Esophagus mucosa (tissue), 1 donor: ENCODE measurements at places on chromosomes 1 and 21. TPM values are rescaled to one million over a fixed set of nuclear protein-coding genes. Genes with fewer than 3 reads are reported as not detected.

RNU1-2 gene
- 6,387 TPM for total RNA-seq

ACTL8 gene
- total RNA-seq, result 0.20 TPM

ZNF697 gene
- total RNA-seq, result 1.00 TPM

GPR25 gene
- total RNA-seq, result 0.32 TPM

FAM72B gene
- total RNA-seq, result 2.1 TPM

KCND3 gene
- 1.7 TPM for total RNA-seq

FAM163A gene
- not detected for total RNA-seq

CA6 gene
- total RNA-seq, result not detected

HCRTR1 gene
- total RNA-seq, result not detected

DPH2 gene
- 18.3 TPM for total RNA-seq

TRIM67 gene
- not detected for total RNA-seq

GBP2 gene
- 15.9 TPM for total RNA-seq

DNA sequence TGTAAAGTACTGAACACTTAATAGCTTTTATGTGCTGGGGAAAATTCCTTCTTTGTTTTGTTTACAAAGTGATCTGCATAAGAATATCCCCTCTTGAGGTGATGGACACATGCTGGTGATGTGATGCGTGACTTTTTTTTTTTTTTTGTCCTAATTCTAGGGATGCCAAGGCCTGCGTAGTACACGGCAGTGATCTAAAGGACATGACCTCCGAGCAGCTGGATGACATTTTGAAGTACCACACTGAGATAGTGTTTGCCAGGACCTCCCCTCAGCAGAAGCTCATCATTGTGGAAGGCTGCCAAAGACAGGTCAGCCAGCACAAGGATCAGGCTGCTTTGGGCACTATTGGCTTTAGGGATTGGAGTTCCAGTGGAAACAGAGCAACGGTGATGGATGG lies 24.7 kb downstream of the ATP1A1 start:
- no peak for ATAC-seq

- ATAC-seq, result peak; percentile 66
These were observed 6.5 kb downstream of the DENND2D start for GRCh38 chr1:111193712-111194480.

- ATAC-seq, result peak; percentile 70
These were observed 1.2 kb downstream of the GPR153 start for GRCh38 chr1:6259491-6260362.

DNA sequence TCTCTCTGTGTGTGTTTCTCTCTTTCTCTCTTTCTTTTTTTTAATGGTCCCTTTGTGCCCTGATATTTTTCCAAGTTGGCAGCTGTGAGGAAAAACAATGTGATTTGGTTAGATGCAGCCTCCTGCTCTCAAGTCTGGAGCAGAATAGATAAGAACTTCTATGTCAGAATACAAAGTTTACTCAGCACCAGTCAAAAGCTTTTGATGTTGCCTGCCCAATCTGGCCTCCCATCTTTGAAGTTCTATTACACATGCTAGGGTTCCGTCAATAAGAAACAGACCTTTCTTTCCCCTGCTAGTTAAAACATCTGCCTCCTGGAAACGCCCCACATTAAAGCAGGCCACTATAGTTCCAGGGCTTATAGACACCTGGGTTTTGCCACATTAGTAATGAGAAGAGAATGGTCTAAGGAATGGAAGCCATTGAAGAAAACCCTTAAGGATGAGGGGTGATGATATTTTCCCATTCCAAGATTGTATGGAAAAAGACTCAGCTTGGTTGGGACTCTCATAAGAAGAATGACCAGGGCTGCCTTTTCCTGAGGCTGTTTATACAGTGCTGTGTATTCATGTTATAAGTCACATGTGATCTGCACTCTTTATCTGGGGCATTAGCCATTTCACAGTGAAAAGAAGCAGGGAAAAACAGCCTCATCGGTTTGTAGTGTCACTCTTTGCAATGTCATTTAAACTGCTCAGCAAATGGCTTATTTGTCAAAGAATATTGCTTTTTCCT lies 414.7 kb upstream of the PROX1 start:
- ATAC-seq, result no peak

GRCh38 chr1:6601049-6601922 lies 1.4 kb downstream of the KLHL21 start:
- ATAC-seq, result peak; percentile 80

- peak; percentile 65 for ATAC-seq
These were observed 19.8 kb downstream of the NPR1 start for GRCh38 chr1:153698020-153698922.

DNA sequence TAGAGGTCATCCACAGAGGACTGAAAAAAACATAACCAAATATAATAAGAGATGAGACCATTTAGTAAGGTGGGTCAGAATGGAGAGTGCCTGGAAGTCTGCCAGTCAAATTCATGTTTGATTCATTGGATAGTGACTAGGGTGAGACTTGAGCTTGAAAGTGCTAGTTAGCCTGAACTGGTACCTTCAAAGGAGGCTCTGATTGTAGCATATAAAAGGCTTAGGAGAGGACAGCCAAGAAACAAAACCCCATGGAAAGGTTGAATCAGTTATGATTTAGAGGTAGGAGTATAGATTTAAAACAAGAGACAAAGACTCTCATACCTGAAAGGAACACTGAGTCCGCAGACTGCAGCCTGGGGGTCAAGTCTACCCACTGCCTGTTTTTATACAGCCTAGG lies 44.4 kb upstream of the LRRC8C start:
- no peak for ATAC-seq

DNA sequence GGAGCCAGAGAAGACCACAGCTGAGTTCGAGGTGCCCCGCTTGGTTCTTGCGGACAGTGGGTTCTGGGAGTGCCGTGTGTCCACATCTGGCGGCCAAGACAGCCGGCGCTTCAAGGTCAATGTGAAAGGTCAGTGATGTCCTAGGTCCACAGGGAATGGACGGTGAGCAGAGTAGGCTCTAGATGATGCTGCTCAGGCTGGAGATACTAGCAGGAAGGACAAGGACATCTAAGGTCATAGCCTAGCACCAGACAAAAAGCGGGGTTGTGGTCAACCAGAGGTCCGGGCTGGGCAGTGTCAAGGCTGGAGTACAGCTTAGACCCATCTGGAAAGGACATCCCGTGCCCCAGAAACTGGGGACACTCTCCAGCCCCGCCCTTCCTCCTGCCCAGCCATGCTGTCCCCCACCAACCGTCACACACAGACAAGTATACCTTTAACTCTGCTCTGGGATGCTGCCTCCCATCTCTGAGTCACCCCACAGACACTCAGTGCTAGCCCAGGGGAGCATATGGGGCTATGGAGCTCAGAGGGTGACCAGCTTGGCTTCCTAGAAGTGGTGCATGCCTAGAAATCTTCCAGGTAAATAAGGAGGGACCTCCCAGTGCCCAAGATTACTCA lies 8.7 kb downstream of the TIE1 start:
- no peak for ATAC-seq

DNA sequence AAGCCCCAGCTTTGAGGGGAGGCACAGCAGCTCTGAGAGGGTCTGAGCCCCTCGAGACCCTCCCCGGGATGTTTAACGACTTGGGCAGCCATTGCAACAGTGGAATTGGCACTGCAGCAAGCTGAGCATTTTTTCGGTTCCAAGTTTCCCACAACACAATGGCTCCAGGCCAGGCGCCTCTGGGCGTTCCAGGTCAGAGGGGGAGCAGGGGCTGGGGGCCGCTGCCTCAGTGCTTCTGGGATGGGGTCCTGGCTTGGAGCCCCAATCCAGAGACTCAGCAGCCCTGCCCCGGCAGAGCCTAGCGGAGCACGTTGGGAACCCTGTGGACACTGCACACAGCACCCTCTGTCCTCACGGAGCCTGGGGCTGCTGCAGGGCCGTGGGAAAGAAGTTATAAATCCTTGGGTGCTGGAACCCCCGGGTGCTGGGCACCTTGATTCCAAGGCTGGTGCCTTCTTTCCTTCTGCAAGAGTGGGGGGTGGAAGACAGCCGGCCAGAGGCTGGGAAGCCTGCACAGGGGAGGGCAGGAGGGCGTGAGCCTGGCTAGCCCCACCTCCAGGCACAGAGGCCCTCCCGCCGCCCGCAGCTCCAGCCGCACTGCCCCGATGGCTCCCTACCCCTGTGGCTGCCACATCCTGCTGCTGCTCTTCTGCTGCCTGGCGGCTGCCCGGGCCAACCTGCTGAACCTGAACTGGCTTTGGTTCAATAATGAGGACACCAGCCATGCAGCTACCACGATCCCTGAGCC lies 50.1 kb downstream of the COL18A1 start:
- ATAC-seq, result peak; percentile 67

DNA sequence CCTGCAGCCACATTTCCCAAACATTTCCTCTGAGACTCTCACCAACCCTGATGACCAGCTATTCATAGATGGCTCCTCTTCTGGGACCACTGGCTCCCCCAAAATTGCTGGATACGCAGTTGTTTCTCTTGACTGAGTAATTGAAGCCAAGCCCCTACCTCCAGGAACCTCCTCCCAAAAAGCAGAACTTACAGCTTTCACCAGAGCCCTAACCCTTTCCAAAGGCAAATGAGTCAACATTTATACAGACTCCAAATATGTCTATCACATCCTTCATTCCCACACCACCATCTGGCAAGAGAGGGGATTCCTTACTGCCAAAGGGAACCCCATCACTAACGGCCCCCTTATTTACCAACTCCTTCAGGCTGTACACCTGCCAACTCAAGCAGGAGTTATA lies 20.3 kb upstream of the CA6 start:
- no peak for ATAC-seq

DNA sequence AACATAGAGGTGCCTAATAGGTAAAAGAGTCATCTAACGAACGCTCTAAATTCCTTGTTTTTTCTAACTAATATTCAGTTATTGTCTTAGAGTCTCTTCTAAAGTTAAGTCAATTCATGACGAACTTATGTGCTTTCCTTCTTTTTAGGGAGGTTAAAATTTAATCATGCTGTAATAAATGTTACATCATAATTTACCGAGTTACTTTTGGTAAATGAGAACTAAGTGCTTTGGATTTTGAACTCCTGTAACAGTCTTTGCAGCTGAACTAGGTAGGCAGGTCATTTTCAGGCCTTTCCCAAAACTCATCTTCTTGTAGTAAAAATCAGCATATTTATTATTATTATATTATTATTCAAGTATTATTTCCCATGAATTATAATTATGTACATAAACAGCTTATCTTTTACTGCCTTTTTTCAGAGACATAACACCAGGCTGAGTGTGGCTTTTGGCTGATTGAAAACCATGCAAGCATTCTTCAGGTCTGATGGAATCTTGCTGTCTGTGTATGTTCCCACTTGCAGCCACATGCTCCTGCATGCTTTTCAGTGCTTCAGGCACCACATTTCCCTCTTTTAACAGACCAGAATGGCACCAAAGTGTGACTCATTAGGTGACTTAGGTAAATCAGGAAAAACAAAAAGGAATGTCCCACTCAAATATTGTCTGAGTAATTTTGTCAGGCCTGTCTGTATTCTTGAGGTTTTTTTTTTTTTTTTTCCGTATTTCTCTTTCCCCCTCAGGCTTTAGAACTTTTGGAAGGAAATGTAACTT lies 81.0 kb upstream of the CD55 start:
- peak; percentile 90 for ATAC-seq

- no peak for ATAC-seq
These were observed 13.7 kb downstream of the TLR5 start for GRCh38 chr1:223129229-223129901.

- ATAC-seq, result no peak
These were observed 32.7 kb downstream of the TFAP2E start for GRCh38 chr1:35605867-35606182.

GRCh38 chr1:229363723-229364122 lies 20.9 kb upstream of the CCSAP start:
- no peak for ATAC-seq

GRCh38 chr1:147242449-147243227 lies at the start of gene CHD1L:
Gene CHD1L (plus strand): TSS chr1:147242684. CDS start chr1:147242704, 20 bp downstream.
- peak; percentile 98 for ATAC-seq

GRCh38 chr1:54792686-54793282 lies 8.3 kb downstream of the TTC22 start:
- ATAC-seq, result no peak

DNA sequence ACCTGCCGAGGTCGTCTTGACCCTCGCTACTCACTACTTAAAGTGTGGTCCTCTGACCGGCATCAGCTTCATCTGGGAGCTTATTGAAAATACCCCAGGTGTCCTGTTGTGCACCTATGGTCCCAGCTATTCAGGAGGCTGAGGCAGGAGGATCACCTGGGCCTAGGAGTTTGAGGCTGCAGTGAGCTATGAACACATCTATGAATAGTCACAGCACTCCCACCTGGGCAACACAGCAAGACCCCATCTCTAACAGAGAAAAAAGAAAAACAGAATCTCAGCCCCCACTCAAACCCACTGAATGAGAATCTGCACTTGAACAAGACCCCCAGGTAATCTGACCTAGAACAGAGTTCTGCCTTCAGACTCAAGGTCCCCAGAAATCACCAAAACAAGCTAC lies 8.7 kb upstream of the OLIG1 start:
- no peak for ATAC-seq

DNA sequence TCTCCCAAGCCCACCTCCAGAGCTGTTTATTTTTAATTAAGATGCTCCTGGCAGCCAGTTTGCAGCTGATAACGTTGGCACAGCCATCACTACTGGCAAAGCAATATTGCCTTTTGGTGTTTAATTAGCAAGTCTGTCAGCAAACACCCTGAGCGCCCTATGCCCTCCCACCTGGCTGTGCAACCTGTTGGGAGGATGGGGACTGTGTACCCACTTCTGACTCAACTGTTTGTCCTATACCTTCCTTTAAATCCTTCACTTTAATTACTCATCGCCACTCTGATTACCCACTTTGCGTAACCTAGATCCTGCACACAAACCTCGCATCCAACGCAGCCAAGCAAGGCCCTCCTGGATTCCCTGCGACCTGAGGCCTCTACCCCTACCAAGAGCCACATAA lies 67.1 kb downstream of the BCAR3 start:
- peak; percentile 71 for ATAC-seq

- no peak for ATAC-seq
These were observed at the start of gene HES5 for GRCh38 chr1:2529784-2530512. Gene HES5 (minus strand): TSS chr1:2530263. CDS start chr1:2530164, 99 bp downstream.

GRCh38 chr21:45256912-45257672 lies 30.6 kb downstream of the POFUT2 start:
- no peak for ATAC-seq

- no peak for ATAC-seq
These were observed 7.6 kb upstream of the S100A11 start for GRCh38 chr1:152044386-152044785.

- peak; percentile 70 for ATAC-seq
These were observed 1.1 kb downstream of the CTPS1 start for GRCh38 chr1:40980453-40981121.

DNA sequence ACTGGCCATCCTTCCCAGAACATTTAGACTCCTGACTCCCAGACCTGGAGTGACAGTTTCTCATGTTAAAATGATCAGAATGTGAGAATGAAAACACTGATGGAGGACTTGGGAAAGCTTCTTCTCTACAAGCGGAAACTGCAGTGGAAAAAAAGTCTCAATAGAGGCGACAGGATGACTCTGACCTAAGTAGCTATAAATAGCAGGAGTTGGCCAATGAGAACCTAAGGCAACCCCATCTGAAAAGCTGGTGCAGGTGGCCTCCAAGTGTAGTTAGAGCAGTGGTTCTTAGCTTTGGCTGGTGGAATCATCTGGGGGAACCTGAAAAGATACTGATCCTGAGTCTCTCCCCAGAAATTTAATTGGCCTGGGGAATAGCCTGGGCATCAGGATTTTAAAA lies 44.2 kb upstream of the EXOSC10 start:
- ATAC-seq, result no peak
